ENCODE measurements at places on chromosomes 11 and 22.

DNA sequence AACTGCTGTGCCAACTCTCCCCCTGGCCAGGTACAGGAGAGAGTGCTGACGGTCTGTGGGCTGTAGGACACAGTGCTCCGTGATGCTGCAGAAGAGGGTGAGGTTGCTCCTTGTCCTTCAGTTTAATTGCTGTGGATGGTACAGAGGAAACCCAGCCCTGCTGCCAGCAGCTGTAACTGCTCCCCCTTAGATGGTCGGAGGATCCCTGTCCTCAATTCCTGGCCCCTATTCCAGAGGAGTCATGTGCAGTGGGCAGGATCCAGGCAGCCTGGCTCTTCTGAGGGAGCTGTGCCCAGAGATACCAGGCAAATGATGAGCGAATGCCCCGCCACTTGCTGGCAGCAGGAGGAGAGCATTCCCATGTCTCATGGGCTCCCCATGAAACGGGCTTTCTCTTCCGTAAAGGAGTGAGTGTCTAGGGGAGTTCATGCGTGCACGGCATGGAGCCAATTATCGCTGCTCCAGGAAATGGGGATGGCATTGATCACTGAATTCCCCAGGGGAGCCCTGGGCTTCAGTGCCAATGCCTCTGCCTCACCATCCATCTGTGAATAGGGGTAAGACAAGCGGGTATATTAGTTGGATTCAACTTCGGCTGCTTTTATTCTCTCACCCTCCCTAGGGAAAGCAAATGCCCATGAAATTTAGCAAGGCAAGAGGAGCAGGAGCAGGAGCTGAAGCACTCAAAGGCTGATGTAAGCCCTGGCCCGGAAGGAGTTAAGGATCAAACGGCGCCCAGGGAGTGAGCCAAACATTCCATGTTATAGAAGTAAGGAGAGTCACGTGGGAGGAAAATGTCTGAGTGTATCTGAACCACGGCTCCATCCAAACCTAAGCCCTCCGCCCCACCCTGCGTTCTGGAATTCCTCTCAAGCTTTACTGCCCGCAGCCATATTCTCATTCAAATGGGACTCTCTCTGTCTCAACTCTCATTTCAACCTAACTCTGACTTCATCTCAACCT, 51.0 kb upstream of the CSNK2A3 start:
- DNase-seq = no peak

GRCh38 chr11:99781074-99781473, 760.3 kb downstream of the CNTN5 start:
- no peak for DNase-seq

DNA sequence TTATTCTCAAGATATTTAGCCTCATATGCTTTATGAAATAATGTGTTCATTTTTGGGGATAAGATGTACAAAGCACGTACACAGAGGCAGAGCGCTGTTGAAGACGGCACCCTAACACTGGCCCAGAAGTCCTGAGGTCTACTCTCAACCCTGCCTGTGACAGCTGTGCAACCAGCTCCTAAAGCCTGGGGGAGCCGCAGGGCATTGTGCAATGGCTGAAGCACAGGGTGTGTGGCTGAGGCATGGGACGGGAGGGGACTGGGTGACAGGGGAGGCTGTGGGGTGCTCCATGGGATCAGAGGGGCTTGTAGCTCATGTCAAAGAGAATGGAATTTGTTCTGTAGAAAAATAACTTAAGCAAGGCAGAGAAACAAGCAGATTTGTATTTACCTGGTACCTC, 27.7 kb downstream of the FAM227A start:
- DNase-seq = no peak

DNA sequence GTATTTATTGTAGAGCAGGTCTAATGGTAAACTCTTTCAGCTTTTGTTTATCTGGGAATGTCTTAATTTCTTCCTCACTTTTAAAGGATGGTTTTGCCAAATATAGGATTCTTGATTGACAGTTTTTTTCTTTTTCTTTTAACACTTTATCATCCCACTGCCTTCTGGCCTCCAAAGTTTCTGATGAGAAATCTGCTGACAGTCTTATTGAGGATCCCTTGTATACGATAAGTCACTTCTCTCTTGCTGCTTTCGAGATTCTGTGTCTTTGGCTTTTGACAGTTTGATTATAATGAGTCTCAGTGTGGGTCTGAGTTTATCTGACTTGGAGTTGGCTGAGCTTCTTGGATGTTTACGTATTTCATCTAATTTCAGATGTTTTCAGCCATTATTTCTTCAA, 6.7 kb upstream of the TSKU start:
- DNase-seq = no peak

GRCh38 chr11:33258631-33259205, 1.5 kb downstream of the HIPK3 start:
- peak; percentile 34 for DNase-seq

GRCh38 chr22:44396727-44397722, 84.3 kb upstream of the SHISAL1 start:
- DNase-seq = peak; percentile 22

DNA sequence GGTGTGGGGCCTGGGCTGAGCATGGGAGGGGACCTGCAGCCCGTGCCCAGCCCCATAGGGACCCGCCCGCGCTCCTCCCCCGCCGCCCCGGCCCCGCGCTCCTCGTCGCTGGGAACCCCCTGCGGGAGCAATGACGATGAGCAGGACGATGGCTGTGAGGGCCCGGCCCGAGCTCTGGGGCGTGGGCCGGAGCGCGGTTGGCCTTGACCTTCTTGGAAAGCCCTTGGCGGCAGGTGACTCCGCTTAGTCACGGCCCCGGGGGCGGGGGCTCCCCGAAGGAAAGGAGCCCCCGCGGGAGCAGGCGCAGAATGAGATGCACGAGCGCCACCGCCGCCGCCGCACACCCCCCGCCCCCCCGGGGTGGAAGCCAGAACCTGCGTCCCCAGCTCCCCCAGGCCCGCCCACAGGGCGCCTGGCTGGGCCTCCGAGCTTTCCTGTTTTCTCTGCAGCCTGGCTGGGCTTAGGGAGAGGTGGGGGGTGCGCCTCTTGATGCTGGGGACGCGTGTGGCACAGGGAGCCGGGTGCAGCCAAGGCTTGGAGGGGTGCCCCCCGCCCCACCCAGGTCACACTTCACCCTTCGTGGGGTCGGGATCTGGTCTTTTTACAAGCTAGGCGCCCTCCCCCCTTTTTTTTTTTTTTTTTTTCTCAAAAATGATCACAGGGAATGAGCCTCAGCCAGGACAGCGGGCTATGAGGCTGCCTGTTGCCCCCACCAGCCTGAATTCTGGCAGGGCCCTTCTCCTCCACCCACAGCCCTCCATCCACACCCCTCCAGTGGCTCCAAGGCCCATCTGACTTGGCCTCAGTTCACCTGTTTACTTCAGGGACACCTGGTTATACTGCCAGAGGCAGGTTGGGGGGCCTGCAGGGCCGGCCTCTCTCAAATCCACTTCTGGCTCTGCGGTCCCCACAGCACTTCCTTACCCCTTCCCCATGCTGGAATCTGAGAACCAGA, 17.9 kb downstream of the CRELD2 start:
- peak; percentile 55 for DNase-seq

- peak; percentile 63 for DNase-seq
Measured at GRCh38 chr11:17760102-17761029, 25.8 kb downstream of the KCNC1 start.

DNA sequence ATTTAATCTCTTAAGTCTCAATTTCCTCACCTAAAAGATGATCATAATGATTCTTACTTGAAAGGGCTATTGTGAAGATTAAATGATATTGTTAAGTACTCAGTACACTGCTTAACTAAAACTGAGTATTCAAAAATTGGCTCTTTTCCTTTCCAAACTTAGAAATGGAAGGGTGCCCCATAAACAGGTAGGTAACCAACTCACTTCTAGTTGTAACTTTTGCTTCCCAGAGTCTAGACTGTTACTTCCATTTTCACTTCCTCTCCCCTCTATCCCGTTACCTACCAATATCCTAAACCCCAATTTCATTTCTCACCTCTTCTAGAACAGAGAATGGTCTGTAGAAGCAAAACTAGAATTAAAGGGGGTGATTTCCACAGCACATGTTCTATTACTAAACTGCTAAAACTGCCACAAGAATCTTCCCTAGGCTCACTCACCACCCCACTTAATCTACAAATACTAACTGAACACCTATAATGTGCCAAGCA, 50.0 kb downstream of the RRAS2 start:
- no peak for DNase-seq

- no peak for DNase-seq
Measured at GRCh38 chr11:12698048-12698447, 23.8 kb downstream of the TEAD1 start.

DNA sequence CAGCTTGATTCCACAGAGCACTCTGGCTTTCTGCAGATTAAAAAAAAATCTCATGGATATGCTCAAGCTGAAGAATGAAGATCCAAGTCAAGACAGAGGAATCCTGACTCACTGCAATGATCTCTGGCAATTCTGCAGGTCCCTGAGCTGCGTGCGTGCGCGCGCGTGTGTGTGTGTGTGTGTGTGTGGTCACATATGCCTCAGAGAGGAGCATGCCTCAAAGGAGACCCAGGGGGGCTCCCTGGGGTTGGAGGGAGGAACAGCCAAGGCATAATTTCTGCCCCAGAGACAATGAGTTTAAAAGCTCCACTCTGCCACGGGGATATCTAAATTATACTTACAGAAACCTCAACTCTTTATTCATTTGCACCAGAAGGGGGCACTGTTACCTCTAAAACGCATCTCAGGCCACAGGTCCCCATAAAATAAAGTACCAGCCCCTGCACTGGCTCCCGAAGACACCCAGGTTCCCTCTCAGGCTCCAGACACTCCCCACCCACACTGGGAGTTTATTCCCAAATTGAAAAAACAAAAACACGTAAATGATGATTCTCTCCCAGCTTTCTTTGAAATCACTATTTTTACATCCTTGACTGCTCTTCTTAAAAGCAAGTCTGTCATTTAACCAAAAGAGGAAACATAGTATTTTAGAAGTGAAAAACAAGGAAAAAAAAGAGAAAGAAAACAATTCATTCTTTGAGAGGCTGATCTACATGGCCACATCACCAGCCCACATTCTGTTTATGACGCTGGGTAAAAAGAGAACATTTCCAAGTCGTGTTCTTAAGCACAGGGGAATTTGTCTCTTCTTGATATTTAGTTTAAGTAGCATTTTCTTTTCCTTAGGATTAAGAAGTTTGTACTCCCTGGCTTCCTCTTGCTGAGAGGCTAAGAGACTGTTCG, 401.0 kb downstream of the LARGE1 start:
- DNase-seq = peak; percentile 34

GRCh38 chr11:61187505-61188130, 15.7 kb upstream of the PGA3 start:
- peak; percentile 85 for DNase-seq

- DNase-seq = no peak
Measured at GRCh38 chr11:126592496-126593410, 237.3 kb downstream of the ST3GAL4 start.

DNA sequence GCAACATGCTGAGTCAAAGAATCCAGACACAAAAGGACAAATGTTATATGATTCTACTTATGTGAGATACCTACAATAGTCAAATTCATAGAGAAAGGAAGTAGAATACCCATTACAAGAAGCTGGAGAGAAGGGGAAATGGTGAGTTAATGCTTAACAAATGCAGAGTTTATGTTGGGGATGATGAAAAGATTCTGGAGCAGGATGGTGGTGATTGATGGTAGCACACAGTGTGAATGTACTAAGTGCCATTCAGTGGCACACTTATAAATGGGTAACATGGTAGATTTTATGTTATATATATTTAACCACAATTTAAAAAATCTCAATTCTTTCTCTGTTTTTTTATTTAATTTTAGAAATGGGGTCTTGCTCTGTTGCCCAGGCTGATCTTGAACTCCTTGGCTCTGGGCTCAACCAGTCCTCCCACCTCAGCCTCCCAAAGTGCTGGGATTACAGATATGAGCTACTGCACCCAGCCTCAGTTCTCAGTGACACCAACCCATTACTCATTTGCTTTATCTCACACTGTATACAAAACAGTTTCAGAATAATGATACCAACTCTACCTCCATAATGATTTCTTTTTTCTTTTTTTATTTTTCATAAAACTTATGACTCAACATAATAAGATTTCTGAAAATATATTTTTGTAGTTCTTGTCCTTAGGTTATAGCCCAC, 9.6 kb upstream of the RELA start:
- DNase-seq = no peak

DNA sequence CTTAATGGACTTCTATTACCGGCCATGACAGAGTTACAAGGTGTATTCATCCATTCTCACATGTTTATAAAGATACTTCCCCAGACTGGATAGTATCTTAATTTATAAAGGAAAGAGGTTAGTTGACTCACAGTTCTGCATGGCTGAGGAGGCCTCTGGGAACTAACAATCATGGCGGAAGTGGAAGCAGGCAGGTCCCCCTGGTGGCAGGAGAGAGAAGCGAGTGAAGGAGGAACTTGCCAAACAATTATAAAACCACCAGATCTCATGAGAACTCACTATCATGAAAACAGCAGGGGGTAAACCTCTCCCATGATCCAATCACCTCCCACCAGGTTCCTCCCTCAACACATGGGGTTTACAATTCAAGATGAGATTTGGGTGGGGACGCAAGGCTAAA, 170.0 kb upstream of the PDGFD start:
- DNase-seq = no peak

- DNase-seq = no peak
Measured at GRCh38 chr11:45275828-45276227, 10.3 kb downstream of the SYT13 start.

DNA sequence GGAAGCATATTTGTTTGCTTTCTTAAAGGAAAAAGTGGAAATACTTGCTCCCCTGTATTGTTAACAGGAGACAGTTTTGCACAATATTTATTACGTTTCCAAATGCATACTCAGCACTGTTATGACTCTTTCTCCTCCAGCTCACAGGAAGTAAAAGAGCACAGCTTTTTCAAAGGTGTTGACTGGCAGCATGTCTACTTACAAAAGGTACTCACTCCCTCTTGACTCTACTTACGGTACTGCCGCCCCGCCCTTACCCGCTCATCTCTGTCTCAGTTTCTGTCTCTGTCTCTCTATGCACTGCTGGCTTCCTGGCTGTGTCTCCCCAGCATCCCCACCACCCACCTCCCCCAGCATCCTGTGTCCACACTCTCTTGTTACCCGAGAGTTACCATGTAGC, 32.2 kb upstream of the MYO18B start:
- no peak for DNase-seq

GRCh38 chr22:44765571-44766285, 13.4 kb downstream of the ARHGAP8 start:
- no peak for DNase-seq

DNA sequence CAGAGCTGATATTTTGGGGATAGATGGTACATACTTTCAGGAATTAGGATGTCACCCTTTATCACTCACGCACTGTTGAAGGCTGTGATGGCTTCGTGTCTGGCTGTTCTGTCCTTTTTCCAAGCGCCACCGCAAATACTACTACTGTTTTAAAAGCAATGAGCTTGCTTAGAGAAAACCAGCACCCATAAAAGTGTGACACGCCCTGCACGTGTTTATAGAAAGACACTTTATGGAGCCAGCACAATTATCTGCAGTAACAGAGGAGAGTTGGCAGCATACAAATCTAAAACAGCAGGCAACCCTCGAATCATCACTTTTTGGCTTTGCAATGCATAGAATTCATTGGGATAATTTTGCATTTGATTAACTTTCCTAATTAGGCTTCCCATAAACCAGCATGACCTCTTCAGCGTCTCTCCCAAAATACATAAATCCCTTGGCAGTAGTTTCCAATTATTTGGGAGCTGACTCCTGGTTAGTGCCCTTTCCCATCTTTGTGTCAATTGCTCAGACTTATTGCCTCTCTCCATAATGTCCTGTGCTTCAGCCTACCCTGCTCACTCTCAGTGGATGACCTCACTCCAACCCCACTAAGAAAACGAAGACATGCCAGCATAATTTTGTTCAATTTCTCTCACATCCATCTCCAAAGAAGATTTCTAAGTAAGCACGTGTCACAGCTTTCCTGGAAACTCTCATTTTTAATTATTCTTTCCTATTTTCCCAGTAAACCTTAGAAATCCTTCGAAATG, 118.7 kb upstream of the LARGE1 start:
- DNase-seq = no peak

- DNase-seq = no peak
Measured at GRCh38 chr11:117869604-117870003, 6.9 kb downstream of the FXYD6 start.

Data from liver (tissue), 10 donors.